Fibroblast of skin of left biceps (primary cell): ENCODE measurements at places on chromosomes 3 and 15.

DNA sequence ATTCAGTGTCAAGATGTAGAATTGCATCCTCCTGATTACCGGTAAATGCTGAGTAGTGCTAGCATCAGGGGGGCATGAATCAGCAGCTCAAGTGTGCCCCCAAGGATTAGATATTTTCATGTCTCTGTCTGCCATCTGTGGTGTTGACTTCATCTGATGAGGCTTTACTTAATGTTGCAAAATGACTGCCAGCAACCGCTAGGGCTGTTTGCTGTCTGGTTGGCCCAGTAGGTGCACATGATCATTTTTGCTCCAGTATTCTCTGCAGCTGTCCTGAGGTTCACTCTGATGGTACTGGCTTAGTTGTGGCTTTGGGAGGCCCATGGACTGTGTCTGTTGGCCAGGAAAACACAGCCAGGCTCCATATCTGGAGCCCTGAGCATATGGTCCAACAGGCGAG, 316.4 kb downstream of the SOX2 start:
- no peak for DNase-seq

GRCh38 chr3:95387242-95388021, 1324.6 kb downstream of the NSUN3 start:
- DNase-seq: no peak

DNA sequence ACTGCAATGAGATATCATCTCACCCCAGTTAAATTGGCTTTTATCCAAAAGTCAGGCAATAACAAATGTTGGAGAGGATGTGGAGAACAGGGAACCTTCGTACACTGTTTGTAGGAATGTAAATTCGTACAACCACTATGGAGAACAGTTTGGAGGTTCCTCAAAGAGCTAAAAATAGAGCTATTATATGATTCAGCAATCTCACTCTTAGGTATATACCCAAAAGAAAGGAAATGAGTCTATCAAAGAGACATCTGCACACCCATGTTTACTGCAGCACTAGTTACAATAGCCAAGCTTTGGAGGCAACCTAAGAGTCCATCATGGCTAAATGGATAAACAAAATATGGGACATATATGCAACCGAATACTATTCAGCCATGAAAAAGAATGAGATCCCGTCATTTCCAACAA, 68.0 kb upstream of the HES1 start:
- no peak for DNase-seq

DNA sequence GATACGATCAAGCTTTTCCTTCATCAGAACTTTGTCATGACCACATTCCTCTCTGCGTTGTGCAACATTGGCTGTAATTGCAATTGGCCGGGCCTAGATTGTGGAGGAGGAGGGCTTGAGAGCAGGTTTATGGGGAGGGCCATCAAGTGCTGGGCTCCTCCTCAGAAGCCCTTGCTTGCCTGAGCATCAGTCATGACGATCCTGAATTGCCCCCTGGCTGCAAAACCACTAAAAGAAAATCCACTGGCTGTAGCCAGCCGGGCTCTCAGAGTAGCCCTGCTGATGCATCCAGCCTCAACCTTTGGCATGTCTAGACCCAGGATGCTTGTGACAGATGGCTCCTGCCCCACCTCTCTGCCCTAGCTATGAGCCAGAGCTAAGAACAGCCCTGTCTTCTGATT, 13.4 kb upstream of the TRH start:
- no peak for DNase-seq

GRCh38 chr3:41089566-41089965, 109.7 kb upstream of the CTNNB1 start:
- no peak for DNase-seq

- no peak for DNase-seq
Measured at GRCh38 chr3:168080499-168081170, 15.1 kb downstream of the GOLIM4 start.

DNA sequence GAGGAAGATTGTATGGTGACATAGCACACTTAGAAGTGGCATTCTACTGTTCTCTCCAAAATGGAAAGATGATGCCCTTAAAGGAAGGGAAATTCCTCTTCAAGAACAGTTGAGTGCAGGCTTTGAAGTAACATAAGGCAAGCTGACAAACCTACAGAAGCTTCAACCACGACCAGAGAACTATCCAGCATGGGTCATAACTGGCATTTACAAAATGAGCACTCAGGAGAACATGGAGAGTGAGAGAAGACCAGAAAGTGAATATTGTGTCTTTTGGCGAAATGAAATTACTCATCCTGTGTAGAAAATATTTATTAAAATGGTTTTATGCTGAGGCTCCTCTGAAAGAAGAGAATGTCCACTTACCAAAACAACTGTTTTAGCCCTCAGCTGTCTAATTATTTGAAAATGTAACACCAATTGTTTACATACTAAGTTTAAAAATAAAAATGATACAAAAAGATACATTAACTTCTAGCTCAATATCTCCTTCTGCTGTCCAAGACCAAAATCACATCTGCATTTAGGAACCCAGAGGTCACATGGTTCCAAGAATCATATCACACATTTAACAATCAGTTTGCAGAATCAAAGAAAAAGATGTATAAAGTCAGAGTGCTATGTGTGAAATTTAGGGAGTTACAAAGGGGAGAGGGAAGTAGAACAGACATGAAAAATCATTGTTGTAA, 216.9 kb downstream of the ATP8B4 start:
- peak; percentile 47 for DNase-seq

- no peak for DNase-seq
Measured at GRCh38 chr3:177624528-177625495, 427.5 kb upstream of the TBL1XR1 start.

DNA sequence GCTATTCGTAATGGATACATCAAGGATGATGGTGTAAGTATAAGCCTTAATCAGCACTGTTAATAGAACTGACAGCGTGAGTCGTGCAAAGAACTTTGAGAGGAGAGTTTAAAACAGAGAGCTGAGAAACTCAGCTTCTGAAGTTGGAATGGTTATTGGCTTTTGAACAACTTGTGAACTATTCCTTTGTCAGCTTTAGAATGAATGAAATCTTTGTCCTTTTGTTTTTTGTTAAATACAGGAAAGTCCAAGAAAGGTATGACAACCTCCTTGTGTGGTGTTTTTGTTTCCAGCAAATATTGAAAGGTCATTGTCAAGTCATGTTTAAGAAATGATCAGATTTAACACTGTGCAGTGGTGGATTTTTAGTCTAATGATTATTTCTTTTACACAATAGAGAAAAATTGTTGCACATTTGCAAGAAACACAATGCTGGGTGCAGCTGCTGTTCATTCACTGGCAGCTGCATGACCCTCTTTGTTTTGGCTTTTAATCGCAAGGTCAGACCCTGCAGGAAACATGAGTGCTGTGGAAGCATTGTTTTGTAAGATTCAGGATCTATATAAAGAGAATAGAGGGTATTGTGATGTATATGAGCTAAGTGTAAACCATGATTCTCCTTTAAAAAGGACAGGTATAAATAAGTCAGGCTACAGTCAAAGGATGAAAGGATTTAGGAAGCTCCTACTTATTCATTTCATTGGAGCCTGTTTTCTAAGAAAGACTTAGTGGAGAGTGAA, 21.7 kb upstream of the ABHD10 start:
- no peak for DNase-seq

DNA sequence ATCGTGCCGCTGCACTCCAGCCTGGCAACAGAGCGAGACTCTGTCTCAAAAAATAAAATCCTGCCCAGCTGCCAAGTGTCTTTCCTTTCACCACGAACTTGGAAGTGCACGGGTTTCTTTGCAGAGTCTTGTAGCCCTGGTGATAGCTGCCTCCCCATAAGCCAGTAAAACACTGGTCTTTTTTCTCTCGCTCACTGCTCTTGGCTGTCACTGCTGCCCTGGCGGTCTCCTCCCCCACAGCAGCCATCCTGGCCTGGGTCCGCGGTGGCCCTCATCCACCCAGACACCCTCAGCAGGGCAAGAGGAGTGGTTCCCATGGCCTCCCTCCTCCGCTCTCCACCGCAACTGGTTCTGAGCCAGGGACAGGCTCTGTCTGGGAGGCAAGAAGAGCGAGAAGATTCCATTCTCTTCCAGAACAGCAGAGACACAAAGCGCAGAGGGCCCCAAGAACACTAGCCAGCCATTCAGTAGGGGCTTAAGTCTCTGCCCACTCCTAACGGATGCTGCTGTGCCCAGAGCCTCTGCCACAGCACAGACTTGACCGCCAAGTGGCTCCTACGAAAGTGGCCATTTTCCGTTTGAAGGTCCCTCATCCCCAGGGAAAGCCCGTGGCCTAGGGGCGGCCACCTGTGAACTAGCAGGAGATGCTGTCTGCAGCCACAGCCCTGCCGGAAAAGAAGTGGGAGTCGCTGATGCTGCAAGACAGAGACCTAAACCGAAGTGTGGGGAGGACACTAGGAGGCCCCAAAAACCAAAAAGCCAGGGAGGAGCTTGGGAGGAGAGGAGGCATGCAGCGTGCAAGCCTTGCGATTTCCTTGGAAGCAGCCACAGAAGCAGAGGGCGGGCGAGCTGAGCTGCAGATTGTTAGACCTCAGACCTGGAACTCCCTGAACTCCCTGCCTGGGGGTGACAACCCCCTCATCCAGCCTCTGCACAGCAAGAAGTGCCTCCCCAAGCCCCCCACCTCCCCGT, 44.1 kb downstream of the KLHL25 start:
- DNase-seq: no peak

- DNase-seq: no peak
Measured at GRCh38 chr3:16412192-16412800, 101.2 kb downstream of the RFTN1 start.

- no peak for DNase-seq
Measured at GRCh38 chr3:69116162-69116561, 6.2 kb downstream of the LMOD3 start.

- peak; percentile 19 for DNase-seq
Measured at GRCh38 chr3:42961633-42962032, 17.5 kb upstream of the GASK1A start.

DNA sequence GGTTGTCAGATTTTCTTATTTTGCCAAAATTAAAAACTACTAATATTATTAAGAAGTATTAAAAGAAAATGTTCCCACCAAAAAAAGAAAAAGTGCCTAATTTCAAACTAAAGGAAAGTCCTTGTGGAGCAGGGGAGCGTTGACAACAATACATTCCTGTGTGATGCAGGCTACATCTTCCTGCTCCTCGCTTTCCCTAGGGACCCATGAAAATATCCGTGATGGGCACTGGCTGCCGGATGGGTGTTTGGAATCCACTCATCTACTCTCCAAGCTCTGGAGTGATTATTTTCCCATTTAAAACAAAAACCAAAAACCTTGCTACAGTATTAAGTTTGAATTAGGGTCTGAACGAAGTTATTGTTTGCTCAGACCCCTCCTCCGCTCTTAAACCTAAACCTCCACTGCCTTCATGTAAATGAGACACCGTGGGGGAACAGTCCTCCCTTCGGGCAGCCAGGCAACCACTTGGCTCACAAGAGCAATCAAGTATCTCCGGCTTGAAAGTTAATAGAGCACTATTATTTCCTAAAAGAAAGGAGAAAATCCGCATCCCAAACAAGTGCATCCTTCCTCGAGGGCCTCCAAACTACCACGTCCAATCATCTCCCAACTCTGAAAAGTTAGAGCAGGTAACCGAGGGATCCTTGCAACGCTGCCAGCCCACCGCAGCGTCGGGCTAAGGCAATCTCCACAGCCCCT, 1.5 kb downstream of the ITGB5 start:
- DNase-seq: no peak

GRCh38 chr3:56890448-56891091, 88.8 kb upstream of the ARHGEF3 start:
- no peak for DNase-seq

DNA sequence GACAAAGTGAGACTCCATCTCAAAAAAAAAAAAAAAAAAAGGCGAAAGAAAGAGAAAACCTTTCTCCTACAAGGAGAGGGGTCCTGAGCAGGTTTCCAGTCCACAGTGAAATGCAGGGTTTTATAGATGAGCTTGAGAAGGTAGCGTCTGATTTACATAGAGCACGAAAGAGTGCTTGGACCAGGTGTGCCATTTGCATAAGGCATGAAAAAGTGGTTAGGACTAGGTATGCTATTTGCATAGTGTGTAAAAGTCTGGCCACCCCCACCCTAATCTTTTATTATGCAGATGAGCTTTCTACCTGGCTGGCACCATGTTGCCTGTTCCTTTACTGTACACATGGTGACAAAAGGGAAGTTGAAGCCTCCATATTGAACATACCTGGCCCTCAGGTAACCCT, 13.6 kb upstream of the RNU6-1 start:
- DNase-seq: no peak

- no peak for DNase-seq
Measured at GRCh38 chr3:127547761-127548605, 42.5 kb downstream of the TPRA1 start.

DNA sequence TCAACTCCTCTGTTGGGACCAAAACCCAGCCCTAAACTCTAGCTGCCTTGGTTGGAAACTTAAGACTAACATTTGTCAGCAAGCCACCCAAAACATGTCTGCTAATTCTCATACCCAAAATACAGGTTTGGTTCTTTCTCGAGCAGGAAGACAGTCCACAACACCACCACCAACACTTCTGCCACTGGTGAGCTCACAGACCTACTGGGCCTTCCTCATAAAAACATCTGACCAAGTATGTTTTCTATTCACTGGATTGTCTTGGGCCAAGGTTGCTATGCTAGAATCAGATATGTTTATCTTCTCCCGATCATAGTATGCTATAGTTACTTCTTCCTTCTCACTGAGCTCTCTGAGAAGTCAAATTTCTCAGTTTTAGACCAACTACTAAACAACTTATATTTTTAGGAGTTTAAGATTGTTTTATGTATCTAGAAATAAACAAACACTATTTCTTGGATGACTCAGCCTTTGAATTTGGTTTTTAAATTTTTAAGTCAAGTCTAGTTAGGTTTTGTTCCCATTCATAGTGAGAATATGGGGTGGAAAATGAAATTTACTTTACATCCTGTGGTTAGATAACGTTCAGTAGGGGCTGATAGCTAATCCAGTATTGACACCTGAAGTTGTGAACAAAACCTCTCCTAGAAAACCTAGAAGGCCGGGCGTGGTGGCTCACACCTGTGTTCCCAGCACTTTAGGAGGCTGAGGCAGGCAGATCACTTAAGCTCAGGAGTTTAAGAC, 360.5 kb downstream of the RSL24D1 start:
- no peak for DNase-seq

GRCh38 chr3:123072152-123072551, 5.3 kb downstream of the PDIA5 start:
- DNase-seq: no peak

DNA sequence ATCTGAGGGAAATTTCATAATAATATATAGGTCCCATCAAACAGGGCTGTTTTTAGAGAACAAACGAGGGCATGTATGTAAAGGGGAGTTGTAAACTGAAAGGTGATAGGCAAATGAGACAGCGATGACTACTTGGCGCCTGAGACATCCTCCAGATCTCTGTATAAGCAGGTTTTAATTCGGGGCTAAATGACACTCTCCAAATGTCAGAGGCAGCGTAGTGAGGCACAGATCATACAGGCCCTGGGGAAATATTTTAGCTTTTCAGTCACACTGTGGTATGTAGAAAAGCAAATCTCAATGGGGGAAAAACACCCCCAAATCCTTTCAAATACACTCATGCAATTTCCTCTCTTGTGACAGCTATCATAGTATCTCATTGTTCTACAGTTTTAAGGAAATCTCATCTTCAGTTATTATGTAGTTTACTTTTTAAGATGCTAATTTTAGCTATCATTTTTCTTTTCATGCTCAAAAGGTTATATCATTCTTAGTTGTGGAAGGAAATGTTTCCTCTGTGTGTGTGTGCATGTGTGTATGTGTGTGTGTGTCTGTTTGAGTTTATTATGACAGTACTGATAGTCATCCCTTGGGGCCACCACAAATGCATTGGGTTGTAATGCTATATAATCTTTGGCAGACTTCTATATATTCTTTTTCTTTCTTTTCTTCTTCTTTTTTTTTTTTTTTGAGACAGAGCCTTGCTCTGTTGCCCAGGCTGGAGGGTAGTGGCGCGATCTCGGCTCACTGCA, 1.1 kb downstream of the TPRG1 start:
- no peak for DNase-seq
